ENCODE measurements at places on chromosomes 7 and 10.

DNA sequence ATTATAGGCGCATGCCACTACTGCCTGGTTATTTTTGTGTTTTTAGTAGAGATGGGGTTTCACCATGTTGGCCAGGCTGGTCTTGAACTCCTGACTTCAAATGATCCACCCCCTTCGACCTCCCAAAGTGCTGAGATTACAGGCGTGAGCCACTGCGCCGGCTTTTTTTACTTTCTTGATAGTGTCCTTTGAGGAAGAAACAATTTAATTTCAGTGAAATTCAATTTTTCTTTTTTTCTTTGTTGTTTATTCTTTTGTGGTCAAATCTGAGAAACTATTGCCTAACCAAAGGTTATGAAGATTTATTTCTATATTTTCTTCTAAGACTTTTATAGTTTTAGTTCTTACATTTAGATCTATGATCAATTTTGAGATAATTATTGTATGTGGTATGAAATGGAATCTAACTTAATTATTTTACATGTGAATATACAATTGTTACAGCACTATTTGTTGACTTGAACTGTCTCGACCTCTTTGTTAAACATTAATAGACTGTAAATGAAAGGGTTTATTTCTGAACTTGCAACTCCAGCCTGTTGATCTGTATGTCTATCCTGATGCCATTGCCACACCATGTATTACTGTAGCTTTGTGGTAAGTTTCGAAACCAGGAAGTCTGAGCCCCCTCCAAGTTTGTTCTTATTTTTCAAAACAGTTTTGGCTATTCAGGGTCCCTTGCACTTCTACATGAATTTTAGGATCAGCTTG lies 19.8 kb upstream of the RASSF4 start:
- DNase-seq = no peak

- no peak for DNase-seq
Observed at GRCh38 chr7:31096877-31097258, 44.8 kb downstream of the ADCYAP1R1 start.

DNA sequence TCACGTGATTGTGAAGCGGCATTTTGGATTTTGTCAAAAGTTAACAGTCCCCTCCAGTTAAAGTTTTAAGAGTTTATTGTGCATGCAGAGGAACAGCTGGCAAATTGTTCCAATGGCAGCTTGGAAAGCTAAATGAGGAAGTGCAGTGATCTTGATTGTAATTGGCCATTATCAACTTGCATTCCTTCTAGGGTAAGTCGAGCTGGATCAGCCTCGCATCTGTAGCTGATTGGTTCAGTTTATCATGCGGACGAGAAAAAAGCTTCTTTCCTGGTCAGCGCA lies 566 bp downstream of the ZNF789 start:
- peak; percentile 42 for DNase-seq

GRCh38 chr7:484356-485101 lies 35.1 kb downstream of the PDGFA start:
- no peak for DNase-seq

GRCh38 chr10:43785252-43785651 lies 136.6 kb upstream of the ZNF32 start:
- no peak for DNase-seq

DNA sequence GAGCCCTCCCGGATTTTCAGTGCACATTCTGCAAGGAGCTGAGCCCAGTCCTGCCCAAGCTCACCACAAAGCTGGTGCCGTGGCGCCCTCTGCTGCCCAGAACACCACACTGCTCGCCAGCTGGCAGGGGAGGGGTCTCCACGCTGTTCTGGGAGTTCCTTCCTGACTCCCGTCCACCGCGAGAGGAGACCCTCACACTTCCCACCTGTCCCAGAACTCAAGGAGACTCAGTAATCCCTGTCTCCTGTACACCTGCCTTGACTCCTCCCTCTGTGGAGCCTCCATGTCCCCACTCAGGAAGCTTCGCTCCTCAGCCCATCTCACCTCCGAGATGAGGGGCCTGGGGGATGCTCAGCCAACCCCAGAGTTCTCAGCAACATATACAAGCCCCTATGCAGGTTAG lies 11.3 kb downstream of the C10orf105 start:
- no peak for DNase-seq

DNA sequence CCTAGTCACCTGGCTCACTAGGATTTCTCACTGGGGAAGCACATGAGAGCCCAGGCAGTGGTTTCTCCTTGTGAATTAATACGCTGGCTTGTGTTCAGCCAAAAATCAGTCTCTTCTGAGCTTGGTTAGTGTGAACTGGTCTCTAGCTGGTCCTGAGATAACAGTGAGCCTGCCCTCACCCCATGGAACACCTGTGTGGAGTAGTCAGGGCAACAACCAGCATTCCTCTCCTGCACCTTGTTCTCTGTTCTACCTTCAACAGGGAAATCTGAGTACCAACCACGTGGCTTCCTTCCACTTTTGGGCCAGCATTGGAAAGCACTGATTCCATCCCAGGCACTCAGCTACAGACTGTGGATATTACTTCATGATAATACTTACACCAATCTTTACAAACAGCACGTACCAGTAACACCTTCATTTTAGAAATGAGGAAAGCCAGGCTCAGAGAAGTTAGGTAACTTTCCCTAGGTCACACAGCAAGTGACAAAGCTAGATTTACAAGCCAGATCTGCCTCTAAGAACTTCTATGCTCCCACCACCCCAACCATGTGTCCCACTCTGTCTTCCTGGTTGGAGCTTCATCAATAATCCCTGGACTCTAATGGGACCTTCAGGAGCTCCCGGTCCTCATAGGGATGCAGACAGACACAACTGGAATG lies 106.6 kb downstream of the GRID1 start:
- no peak for DNase-seq

- DNase-seq = peak; percentile 78
Observed at GRCh38 chr10:12984165-12984747, 17.3 kb downstream of the CCDC3 start.

GRCh38 chr7:8068892-8069686 lies 100.5 kb downstream of the GLCCI1 start:
- DNase-seq = no peak

- no peak for DNase-seq
Observed at GRCh38 chr10:112964482-112964881, 14.4 kb downstream of the TCF7L2 start.

DNA sequence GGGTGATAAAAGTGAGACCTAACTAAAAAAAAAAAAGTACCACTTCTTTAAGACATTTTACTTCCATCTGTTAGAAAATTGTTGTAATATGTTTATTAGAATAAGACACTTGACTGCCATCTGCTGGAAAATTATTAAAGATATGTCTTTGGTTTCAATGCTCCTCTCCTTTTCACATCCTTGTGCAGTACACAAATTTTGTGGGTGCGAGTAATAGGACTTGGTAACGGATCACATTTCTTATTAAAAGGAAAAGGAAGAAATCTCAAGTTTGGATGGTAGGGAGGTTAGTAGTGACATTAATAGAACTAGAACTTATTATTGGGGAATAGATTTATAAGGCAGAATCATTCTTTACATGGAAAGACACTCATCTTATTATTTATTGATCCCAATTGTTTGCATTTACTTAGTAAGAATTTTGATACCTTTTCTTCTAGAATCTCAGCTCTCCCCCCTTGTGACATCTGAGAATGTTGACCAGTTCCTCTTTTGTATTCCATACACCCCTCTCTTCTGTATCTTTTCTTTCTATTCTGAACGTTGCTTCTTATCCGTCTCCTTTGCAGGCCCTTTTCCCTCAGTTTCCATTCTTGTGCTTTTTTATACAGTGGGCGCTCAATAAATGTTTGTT lies 43.0 kb upstream of the RPA3 start:
- peak; percentile 56 for DNase-seq

- no peak for DNase-seq
Observed at GRCh38 chr10:113515161-113515560, 37.7 kb upstream of the HABP2 start.

GRCh38 chr10:1158066-1158465 lies 101.9 kb downstream of the WDR37 start:
- DNase-seq = no peak

GRCh38 chr10:35573796-35574195 lies 31.3 kb upstream of the GJD4 start:
- DNase-seq = no peak

GRCh38 chr7:10707519-10707918 lies 266.2 kb upstream of the PHF14 start:
- DNase-seq = no peak

- DNase-seq = no peak
Observed at GRCh38 chr10:99920486-99920885, 89.3 kb downstream of the DNMBP start.

- no peak for DNase-seq
Observed at GRCh38 chr7:112202816-112203215, 3.4 kb downstream of the DOCK4 start.
